RKO (cell line): ENCODE measurements at places on chromosomes 2 and 18.

- no peak for DNase-seq
Observed at GRCh38 chr2:11539317-11540147, 5.7 kb downstream of the GREB1 start.

- no peak for DNase-seq
Observed at GRCh38 chr2:212766921-212767320, 228.3 kb upstream of the ERBB4 start.

- DNase-seq: no peak
Observed at GRCh38 chr18:23227726-23228070, 92.4 kb downstream of the CABLES1 start.

GRCh38 chr2:196927376-196928225, 1.1 kb upstream of the PGAP1 start:
- peak; percentile 57 for DNase-seq

DNA sequence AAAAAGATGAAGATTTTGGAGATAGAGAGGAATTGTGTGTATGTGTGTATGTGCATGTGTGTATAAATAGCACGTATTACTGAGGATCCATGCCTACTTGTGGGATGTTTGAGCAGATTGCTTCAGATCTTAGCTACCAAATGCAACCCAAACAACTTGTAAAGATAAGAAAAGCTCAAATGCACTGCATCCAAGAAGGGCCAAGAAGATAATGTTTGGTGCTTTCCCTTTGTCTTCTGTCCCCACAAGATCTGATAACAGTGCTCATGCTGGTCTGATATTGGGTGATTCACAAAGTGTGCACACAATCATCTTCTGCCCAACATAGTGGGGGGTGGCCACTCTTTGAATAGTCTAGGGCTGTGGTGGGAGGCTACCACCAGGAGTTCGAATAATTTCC, 284.8 kb upstream of the CYRIA start:
- DNase-seq: no peak

DNA sequence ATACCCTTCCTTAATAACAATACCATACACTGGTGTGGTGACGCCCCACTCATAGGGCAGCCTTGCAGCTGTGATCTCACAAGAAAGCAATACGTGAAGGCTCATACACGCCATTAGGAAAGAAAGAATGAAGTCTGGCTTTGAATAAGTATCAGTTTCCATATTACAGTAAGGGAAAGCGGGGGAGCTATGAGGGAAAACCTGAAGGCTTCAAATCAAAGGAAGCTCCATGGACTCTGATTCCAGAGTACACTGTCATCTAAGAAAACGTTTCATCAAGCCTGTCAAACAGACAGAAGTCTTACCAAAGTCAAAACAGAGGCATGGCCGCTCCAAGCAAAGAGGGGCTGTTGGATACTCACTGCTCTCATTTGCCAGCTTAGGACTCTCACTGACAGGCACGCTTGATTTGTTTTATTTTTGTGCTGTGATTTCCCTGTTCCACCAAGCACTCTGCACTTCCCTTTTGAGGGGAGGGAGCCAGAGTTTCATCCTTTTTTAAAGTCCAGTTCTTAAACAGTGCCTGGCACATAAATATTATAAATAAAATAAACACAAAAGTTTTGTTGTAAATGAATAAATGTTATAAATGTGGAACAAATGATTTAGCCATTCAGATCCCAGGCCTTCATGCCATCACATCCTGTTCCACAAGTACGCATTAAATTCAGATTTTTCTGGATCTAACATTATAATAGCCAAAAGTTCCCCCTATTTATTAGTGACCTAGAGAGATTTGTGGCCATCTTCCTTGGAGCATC, 221.2 kb downstream of the PIEZO2 start:
- no peak for DNase-seq

DNA sequence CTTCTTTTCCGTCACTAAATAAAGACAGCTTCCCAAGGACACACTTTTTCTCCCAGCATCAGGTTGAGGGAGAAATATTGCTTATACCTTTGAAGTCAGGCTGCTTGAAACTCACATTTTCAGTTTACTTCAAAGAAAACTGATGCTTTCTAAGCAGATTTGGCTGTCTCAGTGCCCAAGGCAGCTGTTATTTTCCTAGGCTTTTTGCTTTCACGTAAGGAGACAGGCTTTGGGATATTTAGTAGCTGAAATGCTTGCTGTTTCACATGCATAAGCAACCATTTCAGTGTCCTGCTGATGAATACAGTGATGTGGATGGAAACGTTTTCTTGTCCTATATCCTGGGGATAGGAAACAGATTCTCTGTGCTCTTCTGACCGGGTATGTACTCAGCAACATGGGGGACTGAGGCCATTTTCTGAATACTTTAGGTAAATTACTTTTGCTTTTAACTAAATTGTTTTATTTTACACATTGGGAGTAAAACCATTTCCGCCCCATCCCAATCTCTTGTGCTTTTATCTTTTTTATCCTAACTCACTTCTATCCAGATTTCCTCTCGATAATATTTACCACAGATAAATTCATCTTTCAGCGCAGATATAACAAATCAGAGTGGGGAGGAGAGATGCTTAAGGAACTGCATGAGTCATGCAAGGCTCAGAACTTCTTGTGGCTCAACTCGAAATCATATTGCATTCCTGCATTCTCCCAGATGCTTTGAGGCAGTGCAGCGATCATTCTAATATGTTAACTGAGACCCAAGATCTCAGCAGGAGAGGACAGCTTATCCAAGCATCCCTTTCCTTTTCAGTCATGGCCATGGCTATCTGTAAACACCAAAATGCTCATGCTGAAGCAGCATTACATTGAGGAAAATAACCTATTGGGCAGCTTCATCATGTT, 22.2 kb downstream of the GALR1 start:
- peak; percentile 46 for DNase-seq

DNA sequence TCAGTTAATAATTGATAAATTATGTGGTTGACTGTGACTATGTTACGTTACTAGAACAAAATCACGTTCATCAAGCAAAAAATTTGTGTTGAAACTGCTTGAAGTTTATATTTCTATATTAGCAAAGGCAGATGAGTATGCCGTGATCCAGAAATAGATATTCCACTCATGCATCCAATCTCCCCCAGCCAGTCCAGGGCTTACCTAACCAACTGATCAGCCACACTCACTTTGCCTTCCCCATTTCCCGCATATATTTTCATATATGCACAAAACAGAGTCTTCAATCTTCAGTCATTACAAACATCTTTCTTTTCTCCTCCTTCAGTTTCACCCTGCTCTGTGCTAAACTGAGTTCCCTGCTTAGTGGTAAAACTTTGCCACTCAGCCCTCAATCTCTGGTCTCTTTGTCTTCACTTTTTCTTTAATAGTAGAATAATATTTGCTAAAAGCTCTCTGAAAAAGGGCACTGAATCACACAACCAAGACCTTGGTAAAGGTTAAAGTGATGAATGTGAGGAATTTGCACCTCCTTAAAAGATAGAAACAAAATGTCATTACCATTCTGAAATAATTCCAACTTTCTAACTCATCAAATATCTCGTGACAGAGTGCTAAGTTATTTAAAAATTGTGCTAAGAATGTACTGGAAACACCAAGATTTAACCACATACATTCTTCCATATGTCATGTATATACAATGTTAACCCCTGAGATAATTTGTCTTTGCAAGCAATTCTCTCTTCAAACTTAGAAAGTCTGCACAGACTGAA, 893.2 kb upstream of the CRIM1 start:
- no peak for DNase-seq

- DNase-seq: no peak
Observed at GRCh38 chr2:190864375-190864774, 16.2 kb upstream of the GLS start.

DNA sequence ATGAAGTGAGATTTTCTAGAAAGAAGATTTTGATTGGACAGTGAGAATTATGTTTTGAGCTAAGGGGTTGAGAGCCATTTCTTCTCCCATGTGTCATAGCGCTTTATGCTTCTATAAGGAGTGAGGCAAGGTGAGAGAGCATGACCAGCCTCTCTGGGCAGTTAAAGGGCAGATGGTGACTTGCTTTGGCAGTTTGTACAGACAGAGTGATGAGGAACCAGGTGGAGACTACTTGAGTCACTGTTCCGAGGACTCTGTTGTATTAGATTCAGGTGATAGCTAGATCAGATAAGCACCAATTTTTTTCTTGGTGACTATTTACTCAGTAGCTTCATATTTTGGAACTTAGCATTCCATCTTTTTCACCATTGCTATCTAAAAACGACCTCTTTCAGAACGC, 4.5 kb downstream of the CRIM1 start:
- DNase-seq: no peak

DNA sequence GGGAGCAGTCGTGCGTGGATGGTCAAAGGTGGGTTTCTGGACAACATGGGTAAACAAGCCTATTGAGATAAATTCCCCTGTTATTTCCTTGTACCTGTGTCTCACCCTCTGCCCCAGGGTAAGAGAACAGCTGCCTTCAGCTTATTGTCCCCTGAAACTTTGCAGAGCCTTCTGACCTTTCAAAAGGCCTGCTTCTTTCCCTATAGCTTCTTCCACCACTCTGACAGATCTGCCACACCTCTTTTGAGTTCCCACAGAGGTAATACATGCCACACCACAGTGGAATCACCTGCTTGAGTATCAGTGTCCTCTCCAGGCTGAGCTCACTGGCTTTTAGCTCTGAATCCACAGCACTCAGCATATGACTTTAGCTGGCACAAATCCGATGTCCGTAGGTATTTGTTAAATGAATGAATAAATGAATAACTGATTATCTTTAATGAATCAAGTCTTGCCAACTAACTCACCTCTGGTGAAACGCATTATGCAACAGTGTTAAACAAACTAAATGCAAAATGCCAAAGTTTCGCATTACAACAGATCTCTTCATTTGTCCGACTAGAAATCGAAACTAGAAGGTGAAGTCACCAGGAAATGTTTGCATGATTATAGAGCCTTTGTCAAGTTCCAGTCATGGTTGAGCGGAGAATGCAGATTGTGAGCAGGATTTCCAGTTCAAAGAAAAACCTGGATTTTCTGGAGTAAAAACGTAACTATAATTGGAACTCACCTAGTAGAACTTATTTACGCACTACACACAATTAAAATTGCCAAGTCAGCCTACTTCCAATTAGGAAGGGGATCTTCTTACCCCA, 16.4 kb downstream of the DYNAP start:
- DNase-seq: peak; percentile 62

DNA sequence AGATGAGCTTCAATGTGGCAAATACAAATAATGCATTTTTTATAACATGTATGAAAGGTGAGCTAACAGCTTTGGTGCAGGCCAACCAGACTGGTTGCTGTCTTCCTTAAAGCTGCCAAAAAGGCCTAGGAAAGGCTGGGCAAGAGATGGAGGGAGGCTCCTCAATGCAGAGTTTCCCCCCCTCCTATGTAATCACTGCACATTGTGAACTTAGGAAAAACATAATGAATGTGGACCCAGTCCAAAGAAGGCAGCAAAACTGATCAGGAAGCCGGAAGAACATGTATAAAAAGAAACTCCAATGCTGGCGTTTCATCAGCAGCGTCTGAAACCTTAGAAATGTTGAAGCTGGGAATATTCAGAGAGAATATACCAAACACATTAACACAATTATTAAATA, 84.2 kb upstream of the LYPD6 start:
- no peak for DNase-seq

DNA sequence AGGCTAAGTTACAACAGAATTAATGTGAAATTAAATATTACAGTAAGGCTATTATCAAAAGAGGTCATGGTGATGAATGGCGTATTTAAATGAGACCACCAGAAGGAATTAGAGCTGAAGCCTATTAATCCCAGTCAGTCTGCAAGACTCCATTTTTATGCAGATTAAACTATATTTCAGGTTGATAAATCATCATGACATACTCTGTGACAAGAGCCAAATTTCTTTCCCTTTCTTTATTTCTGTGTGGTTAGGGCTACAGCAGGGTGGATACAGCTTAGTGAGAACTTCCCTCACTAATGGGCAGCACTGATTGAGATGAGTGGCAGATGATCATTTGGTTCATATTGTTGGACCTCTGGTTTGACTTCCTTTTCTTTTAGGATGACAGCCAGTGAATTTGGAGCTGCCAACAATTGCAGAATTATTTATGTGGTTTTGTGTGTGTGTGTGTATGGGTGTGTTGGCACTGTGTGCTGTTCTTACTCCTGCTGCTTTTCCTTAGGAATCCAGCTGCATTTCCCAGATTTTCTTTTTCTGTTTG, 481.3 kb downstream of the PIK3C3 start:
- no peak for DNase-seq

DNA sequence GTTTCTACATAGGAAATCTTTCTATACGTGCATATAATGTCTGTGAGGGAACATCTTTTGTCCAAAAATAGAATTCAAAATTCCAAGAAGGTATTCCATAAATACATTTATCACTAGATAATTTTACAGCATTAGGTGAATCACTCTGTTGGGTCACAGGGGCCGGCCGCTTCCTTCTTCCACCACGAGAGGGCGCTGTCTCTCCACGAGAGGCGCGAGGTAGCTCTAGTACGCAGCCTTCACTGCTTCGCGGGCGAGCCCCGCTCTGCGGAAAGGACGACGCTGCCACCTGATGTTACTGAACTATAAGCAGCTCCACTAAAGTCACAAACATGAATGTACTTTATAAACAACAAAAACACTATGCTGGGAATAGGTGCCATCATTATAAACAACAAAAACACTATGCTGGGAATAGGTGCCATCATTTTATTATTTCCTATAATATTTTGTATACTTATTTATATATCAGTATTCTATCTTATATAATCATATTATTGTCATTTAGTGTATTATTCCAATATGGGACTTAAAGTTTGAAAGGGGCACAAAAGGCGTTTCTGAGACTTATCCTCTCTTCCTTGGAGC, 69.4 kb upstream of the REV1 start:
- DNase-seq: peak; percentile 73

DNA sequence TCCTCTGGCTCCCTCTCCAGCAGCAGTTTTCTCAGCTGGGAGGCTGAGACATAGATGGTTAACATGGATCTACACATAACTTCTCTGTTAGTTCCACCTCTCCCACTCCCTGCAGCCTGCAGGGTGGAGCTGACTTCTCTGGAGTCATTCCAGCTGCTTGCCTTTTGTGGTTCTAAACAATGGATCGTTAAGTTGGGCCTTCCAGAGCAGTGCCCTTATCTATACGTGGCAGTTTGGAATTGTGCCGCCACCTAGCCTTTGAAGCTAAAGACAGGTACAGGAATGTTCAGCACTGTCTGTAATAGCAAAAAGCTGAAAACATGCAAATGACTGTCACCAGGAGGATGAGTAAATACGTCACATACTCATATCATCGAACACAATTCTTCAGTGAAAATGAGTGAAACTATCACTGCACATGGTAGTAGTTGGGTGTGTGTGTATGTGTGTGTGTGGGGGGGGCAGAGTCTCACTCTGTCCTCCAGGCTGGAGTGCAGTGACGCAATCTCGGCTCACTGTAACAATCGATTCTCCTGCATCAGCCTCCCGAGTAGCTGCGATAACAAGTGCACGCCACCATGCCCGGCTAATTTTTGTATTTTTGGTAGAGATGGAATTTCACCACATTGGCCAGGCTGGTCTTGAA, 50.3 kb downstream of the SH2D6 start:
- no peak for DNase-seq

- DNase-seq: peak; percentile 73
Observed at GRCh38 chr2:2527148-2527547, 196.1 kb upstream of the MYT1L start.

DNA sequence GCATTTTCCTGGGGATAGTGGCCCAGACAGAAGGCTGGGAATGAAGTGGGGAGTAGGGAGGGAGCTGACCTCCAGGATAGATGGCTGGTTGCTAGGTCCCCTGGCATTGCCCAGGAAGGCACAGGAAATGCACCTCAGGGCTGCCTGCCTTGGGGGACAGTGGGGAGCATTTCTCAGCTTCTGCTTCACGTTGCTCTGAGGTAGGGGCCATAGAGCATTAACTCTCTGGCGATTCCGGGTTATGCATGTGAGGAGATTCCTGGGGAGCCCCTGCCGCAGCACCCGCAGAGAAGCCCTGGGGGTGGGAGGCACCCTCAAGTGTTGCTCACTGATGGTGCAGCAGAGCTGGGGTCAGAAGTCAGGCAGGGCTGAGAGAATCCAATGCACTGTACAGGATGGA, 256.5 kb downstream of the CYP26B1 start:
- DNase-seq: no peak
